IPS-NIHi11 (cell line): ENCODE measurements at places on chromosomes 1 and 21.

DNA sequence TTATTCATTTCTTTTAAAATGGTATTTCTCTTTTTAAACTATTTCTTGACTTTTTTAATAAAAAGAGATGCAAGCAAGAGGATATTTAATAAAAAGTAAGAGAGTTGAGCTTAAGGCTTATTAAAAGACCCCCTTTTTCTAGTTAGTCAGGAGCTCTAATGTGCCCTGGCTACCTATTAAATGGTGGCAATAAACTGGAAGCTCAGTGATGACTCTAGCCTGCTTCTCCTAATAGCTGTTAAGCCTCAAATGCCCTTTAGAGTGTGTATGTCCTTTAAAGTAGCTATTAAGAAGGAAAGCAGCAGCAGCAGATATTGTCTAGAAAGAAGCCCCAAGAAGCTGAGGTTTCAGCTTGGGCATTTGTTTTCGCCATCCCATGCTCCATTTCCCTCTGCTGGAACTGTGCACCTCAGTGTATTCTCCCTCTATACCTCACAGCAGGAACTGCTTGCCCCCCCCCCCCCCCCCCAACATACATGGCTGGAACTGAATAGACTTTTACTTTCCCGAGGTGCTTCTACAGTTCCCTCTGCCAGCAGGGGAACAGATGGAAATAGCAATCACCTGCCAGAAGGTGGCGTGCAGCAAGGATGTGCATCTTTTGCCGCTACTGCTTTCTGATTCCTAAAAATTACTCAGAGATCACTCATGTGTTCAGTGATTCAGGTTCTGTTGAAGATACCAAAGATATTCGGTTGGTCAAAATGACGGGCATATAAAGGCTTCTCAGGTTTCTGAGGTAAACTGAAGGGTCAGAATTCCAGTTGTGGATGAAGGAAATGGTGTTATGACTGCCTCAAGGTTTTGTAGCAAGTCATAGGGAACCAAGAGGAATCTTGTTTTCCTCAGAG, 2.5 kb downstream of the RGS4 start:
- peak; percentile 75 for DNase-seq

GRCh38 chr1:235098547-235098946, 30.1 kb downstream of the TOMM20 start:
- DNase-seq, result no peak

DNA sequence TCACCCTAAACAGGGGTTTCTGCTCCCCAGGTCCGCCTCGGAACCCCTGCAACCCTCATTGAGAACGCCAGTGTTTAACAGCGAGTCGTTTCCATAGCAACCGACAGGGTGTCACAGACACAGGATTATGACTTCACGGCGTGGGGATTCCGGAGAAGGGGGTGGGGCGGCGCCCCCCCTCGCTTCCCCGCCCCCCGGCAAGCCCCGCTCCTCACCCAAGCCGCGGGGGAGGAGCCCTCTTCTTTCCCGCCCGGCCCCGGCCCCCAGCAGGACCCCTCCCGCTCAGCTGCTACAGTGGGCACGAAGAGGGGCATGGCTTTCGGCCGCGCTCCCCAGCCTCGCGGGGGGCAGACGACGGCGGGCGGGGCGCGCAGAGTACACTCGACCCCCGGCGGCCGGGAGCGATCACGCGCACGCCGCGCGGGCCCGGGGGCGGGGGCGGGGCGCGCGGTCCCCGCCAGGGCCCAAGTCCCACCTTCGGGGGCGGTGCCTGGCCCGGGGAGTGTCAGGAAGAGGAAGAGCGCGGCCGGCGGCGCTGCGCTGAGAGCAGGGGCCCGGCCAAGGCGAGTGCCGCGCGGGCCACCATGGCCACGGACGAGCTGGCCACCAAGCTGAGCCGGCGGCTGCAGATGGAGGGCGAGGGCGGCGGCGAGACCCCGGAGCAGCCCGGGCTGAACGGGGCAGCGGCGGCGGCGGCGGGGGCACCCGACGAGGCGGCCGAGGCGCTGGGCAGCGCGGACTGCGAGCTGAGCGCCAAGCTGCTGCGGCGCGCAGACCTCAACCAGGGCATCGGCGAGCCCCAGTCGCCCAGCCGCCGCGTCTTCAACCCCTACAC, at the start of gene EFHD2:
Gene EFHD2, plus strand, starts transcription at position 501 of the 835 bp plus-strand sequence. Its CDS starts 84 bp downstream, at position 585.
- DNase-seq, result peak; percentile 97

- DNase-seq, result peak; percentile 93
Measured at GRCh38 chr1:90850898-90851710, 134.0 kb upstream of the BARHL2 start.

DNA sequence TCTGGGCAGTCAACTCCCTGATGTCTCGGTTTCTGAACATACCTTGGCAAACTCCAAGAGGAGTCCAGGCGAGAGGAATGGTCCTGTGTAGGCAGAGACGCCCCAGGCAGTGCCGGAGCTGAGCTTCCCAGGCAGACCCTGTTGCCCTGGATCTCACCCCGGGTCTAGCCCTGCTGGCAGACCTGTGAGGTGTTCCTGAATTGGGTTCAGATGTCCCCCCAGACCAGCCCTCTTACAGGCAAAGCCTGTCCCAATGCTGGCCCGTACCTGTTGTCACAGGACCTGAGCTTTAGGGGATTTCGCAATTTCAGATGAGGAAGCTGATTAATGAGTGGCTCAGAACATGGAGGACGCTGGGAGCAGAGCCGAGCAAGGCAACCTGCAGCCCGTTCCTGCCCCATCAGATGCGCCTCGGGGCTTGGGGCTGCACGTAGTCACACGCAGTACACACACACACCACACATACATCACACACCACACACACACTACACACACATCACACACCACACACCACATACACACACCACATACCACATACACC, 38.5 kb upstream of the PDE9A start:
- peak; percentile 41 for DNase-seq

DNA sequence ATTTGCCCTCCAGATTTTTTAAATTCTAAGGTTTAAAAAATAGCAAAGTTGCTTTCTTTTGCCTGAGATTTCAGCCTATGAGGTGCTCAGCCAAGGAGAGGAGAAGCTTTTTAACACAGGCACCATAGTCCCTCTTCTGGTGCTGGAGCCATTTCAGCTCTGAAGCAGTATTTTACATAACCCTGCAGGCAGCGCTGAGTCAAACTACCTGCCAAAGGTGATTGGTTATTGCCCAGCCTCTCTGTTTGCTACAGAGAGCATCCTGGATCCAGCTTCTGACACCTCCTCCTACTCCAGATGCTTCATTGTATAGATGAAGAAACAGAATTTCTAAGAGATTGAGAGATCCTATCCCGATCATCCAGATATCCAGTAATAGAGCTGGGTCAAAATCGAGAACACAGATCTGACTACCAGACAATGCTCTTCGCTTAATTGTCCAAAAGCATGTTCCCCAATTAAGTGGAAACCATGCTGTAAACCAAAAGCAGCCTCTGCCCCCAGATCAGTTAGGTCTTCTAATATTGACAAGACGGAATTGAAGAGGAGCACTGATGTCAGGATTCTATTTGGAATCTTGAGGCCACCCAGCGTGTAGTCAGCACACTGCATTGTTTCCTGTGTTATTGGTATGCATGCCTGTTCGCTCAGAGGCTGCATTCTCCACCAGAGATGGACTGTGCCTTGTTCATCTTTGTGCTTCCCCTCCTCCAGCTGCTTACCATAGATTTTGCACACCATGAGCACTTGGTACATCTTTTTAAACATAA, 22.1 kb downstream of the RGS8 start:
- no peak for DNase-seq
